ENCODE measurements at places on chromosomes 13 and 19.
A peak's percentile ranks its signal among the peaks of the same experiment; 100 is the strongest.

GRCh38 chr19:7926021-7926726 is at the start of gene CTXN1:
TSS of gene CTXN1 (minus strand) at chr19:7926135. CDS start at chr19:7925538, 597 bp downstream.
- peak; percentile 45 for DNase-seq

DNA sequence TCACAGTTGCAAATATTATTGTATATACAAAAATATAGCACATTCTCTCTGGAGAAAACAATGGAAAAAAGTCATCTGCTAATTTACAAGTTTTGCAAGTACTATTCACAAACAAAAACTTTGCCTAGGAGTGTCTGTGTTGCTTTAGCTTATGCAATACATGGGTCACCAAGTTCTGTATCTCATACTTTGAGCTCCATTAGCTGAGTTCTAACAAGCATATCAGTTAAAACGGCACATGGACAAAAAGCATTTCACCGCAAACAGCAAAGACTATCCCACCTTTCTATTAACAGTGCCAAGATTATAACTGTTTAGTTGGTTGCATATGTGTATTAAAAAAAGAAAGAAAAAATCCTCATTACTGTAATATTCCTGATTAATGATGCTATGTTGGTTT is 4.6 kb downstream of the SPRY2 start:
- no peak for DNase-seq

- DNase-seq = no peak
Observed at GRCh38 chr13:98171900-98172589, 5.0 kb downstream of the RNF113B start.

DNA sequence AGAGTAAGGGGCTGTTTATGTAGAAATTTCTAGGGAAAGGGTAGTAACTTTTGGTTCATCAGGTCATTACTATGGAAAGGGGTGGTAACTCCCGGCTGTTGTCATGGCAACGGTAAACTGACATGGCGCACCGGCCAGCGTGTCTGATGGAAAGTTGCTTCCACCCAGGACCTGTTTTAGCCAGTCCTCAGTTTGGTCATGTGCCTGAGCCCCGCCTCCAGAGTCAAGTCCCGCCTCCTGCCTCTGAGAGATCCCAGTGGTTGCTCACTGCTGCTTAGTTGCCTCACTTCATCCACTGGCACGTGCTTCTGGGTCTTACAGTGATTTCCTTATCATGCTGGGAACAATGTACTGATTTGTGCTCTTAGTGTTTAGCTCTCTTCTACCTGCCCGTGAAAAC is 455.2 kb upstream of the ZNF507 start:
- DNase-seq = no peak

DNA sequence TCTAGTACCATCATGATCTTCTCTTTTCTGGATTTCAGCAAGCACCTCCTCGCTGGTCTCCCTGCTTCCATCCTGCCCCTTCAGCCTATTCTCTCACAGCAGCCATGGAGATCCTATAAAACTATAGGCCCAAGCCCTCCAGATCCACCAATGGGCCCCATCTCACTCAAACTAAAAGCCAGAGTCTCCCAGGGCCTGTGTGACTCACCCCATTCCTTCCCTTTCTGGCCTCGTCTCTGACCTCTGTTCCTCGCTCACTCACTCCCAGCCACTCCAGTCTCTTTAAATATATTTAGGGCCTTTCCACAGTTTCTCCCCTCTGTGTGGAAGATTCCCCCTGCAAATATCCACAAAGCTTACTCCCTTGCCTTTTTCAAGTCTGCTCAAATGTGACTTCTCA is 89.7 kb downstream of the HSPH1 start:
- no peak for DNase-seq

- no peak for DNase-seq
Observed at GRCh38 chr19:46100344-46100743, 24.1 kb downstream of the IGFL3 start.

Data from A549 (cell line).